Fibroblast of skin of left biceps (primary cell): ENCODE measurements at places on chromosomes 2 and 18.
A peak's percentile ranks its signal among the peaks of the same experiment; 100 is the strongest.

DNA sequence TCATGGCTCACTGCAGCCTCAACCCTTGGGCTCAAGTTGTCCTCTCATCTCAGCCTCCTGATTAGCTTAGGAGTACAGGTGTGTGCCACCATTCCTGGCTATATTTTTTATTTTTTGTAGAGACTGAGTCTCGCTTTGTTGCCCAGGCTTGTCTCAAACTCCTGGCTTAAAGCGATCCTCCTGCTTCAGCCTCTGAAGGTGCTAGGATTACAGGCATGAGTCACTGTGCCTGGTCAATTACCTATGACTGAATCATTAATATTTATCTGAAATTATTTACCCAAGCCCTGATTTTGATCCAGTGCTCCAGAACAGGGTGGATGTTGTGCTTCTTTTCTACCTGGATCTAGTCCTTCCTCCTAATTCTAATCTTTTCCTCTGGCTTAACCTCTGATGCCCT is 87.8 kb downstream of the MAP2 start:
- no peak for DNase-seq

GRCh38 chr2:231941673-231942072 is 15.5 kb upstream of the NPPC start:
- no peak for DNase-seq

- DNase-seq: no peak
These were observed 81.0 kb upstream of the BCL11A start for GRCh38 chr2:60634438-60634837.

DNA sequence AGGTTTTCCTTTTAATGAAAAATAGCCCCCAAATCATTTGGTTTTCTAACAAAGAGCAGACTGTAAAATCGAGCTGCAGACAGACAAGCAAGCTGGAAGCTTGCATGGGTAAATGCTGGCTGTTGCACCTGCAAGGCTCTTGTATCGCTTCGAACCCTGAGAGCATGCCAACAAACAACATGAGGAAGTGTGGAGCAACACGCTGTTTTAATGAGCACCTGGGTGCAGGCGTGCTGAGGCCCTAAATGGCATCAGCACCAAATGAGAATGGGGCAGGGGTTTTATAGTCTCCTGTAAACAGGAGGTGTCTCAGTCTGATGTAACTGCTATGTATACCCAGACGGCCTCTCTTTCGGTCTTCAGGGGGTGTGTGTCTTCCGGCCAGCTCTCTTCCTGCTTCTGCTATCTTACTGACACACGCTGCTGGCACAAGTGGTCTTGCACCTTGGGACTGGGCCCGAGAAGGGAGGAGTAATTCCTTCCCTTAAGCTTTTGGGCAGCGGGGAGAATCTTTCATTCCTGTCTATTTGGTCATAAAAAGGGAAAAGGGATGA is 31.9 kb upstream of the CDH2 start:
- no peak for DNase-seq

GRCh38 chr2:181281206-181281832 is 175.9 kb upstream of the ITGA4 start:
- no peak for DNase-seq

DNA sequence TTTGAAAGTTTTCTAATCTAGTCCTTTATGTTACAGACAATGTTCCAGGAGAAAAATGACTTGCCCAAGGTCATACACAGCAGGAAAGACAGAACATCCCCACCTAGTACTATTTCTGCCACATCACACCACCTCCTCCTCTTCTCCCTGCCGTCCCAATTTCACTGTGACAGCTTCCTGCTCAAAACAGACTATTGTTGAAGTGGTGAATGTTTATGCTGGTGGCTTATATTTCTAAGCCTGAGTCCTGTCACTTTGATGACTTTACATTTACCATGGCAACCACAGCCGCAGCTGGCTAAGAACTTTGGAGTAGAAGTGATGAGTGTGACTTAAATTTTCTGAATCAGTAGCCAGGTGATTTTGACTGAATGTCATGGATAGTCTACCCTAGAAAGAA is 10.0 kb downstream of the GALNT5 start:
- no peak for DNase-seq

GRCh38 chr18:48785091-48785614 is 165.6 kb downstream of the SMAD7 start:
- no peak for DNase-seq

DNA sequence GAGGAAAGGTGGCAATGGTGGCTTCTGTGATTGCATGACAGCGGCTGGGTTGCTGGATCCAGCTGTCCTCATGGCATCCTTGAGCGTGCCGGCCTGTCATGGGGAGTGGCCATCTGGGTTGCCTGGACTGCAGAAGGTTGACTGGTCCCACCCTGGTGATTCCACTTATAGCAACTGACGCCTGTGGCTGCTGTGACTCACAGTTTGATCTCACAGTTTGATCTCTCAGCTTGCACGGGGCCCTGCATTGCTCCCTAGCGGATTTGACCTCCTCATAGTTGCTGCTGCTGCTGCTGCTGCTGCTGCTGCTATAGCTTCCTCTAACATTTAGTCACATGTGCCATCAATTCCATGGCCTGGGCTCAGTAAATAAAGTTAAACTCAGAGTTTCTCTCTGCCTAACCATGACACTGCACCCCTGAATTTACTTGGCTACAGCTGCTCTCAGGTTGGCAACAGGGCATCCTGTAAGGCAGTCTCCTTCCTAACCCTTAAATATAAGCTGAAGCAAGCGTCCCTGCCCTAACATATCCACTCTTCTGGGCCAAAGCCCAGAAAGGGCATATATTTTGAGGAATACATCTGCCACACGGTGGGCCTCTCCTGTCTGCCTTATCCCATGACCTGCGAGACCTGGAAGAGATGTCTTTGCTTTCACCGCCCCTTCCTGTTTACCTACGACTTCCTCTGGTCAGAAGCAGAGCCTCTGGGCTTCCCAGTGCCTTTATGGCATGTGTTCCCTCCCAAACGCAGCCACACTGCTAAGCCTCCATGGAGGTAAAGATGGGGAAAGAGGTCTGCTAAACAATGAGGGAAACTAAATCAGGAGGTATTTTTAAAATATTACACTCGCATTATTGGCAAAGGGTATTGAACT is 37.8 kb upstream of the CCDC150 start:
- DNase-seq: peak; percentile 39

DNA sequence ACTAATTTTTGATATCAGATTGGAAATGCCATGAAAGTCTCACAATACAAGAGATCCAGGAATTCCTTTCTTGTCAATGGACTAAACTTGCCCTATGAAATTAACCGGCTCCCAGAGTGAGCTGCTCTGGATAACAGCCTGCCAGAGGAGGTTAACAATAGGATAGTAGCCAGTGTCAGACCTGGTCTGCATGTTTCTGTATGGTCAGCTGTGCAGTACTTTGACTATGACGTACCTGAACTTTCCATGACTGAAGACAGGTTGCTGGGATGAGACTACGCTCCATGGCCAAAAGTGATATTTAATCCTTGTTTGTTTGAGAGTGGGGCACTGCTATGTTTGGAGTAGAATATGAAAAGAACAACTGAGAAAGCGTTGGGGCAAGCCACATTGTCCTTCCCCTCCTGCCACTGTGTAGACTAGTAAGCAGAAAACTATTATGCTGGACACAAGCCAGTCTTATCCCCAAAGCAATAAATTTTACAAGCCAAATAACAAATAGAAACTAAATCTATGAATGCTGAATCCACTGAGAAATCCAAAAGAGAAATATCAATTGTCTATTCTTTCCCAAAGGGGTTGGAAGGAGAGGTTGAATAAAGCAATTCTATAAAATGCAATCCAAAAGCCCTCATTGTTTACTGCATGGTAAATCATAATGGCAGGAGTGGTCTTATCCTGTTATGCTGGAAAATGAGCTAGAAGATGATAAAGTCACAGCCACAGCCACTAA is 115.5 kb upstream of the CYP26B1 start:
- DNase-seq: no peak

GRCh38 chr18:70151614-70152013 is 53.9 kb downstream of the RTTN start:
- DNase-seq: no peak

DNA sequence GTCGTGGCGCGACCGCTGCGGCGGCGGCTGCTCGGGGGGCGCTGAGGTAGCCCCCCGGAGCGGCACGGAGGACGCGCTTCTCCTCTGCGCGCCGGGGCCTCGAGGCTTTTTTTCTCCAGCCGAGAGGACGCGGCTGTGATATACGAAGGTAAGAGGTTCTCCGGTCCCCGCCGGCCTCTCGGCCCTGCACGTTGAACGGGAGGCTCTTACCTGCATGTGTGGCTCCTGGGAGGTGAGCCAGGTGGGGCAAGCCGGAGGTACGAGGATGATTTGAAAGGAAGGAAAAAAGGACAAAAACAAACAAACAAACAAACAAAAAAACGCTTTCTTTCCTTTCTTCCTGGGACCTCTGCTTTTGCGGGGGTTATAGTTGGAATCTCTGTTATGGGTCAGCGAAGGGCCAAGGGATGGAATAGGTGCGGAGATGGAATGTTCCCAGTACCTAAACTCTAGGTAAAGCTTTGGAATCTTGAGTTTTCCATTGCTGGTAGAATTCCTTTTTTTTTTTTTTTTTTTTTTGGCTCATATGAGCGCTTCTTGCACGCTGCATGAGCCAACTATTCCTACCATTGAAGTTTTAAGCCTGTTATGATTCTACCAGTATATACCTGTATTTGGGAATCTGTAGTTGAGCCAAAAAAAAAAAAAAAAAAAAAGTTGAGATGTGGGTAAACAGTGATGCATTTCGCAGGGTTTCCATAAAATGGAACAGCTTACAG is 674 bp downstream of the PTPN4 start:
- DNase-seq: no peak
